Stomach (tissue), 19 donors: ENCODE measurements at places on chromosomes 2 and 18. TPM values are rescaled to one million over a fixed set of nuclear protein-coding genes. Genes with fewer than 3 reads are reported as not detected.
A peak's percentile ranks its signal among the peaks of the same experiment; 100 is the strongest.

Gene ZCCHC2
- 16.5 TPM for total RNA-seq

Gene ESPNL
- not detected for total RNA-seq

Gene SLC8A1
- total RNA-seq, result 12.3 TPM

Gene DTNB
- 70.0 TPM for total RNA-seq

Gene RAB6C
- not detected for total RNA-seq

Gene EML6
- 2.2 TPM for total RNA-seq

Gene LYG1
- total RNA-seq, result not detected

DNA sequence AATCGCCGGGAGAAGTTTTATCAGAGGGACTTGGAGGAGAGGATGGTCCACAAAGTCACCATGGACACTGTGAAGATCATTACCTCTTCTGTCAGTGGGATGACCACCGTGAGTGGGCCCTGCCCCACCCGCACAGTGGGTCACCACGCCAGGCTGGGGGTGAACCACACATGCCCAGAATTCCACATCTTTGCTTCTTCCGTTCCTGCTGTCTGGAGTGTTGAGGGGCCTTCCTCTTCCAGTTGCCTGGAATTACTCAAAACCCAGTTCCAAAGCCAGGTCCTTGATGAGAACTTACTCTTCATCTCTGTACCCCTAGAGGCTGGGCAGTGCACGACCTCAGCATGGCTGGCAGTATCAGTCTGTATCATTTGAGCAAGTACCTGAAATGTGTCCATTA lies 22.1 kb downstream of the MROH2A start:
- H3K4me1 ChIP-seq, result no peaks in the 10 kb centered on the region
- DNase-seq, result no peak
- H3K36me3 ChIP-seq, result no peaks in the 10 kb centered on the region
- H3K27me3 ChIP-seq, result peaks cover 13% of the 10 kb centered on the region
- H3K27ac ChIP-seq, result no peak overlapping the region

DNA sequence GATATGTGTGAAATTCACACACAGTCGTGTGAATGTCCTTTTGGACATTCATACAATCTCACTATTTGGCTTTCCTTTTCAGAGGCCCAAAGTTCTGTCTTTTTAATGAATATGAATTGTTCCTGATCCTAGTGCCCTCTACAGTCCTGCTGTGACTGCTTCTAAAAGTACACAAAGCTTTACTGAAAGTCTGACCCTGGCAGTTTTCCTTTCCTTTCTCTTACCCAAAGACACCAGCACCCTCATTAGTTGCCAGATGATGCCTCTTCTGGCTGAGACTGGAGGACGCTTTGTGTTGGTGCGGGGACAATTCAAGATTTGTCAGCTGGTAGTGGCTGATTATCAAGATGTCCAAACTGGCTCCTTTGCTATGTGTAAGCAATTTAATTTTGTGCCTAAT lies 81.8 kb upstream of the CDCA7 start:
- H3K4me1 ChIP-seq, result no peaks in the 10 kb centered on the region
- no peaks in the 10 kb centered on the region for H3K27me3 ChIP-seq
- H3K36me3 ChIP-seq, result no peaks in the 10 kb centered on the region
- H3K4me3 ChIP-seq, result no peak overlapping the region

- no peaks in the 10 kb centered on the region for H3K27me3 ChIP-seq
- peak overlapping the region; percentile 84 for H3K27ac ChIP-seq
- H3K4me1 ChIP-seq, result peaks cover 56% of the 10 kb centered on the region
- H3K36me3 ChIP-seq, result no peaks in the 10 kb centered on the region
These were observed 95.9 kb downstream of the ZFP36L2 start for GRCh38 chr2:43130548-43130875.

- H3K27me3 ChIP-seq, result no peaks in the 10 kb centered on the region
- peak; percentile 69 for DNase-seq
- no peak overlapping the region for H3K27ac ChIP-seq
- no peaks in the 10 kb centered on the region for H3K36me3 ChIP-seq
These were observed 214.8 kb downstream of the SP3 start for GRCh38 chr2:173750353-173750801.

GRCh38 chr2:38064801-38065501 lies 11.0 kb downstream of the CYP1B1 start:
- H3K27me3 ChIP-seq, result no peaks in the 10 kb centered on the region
- peaks cover 4% of the 10 kb centered on the region for H3K36me3 ChIP-seq
- no peak for DNase-seq
- H3K4me3 ChIP-seq, result no peak overlapping the region

GRCh38 chr2:8447610-8448221 lies 234.1 kb upstream of the ID2 start:
- no peaks in the 10 kb centered on the region for H3K4me1 ChIP-seq
- H3K4me3 ChIP-seq, result no peak overlapping the region

DNA sequence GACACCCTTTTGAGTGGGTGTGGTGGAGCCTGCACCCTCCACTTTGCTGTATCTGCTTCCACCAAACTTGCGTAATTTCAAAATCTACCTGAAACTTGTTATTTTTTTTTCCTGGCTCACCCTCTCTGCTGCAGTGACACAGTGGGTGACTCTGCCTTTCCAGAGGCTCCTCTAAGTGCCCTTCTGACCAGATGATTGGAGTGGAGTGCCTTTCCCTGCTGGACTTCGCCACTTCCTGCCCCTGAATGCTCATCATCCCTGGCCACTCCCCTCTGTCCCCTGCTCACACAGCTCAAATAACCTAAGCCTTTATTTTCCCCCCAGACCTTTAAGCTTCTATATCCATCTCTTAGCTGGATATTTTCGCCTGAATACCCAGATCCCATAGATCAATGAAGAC lies 777.5 kb upstream of the ID2 start:
- no peak overlapping the region for H3K4me3 ChIP-seq
- no peak for DNase-seq
- peaks cover 9% of the 10 kb centered on the region for H3K4me1 ChIP-seq
- H3K27ac ChIP-seq, result no peak overlapping the region
- H3K27me3 ChIP-seq, result no peaks in the 10 kb centered on the region

DNA sequence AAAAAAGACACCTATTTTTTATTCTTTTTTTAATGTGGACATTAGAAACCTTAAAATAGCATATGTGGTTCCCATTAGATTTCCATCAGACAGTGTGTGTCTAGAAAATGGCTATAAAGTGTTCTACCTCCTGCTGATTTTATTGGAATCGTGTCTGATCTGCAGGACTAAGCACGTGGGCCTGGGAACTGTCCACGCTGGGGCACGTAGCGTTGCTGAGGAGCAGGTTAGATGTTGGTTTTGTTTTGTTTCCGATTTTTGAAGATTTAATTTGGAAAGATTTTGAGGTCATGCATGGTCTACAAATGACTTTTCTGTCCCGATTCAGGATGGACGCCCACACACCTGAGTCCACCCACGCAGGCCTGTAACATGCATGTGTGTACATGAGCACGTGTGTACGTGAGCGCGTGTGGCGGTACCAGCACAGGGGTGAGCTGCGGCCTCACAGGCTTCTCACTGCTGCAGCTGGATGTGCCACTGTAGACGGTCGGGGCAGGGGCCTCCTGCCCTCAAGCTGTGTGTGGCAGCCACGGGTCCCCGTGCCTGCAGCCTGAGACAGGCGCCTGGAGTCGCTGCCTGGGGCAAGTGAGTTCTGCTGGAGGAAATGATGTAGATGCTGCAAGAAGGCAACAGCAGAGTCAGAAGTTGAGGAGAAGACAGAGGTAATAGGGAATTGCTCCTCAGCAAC lies 99.7 kb upstream of the CTDP1 start:
- H3K4me1 ChIP-seq, result peaks cover 32% of the 10 kb centered on the region
- H3K27me3 ChIP-seq, result no peaks in the 10 kb centered on the region
- H3K36me3 ChIP-seq, result no peaks in the 10 kb centered on the region
- H3K27ac ChIP-seq, result no peak overlapping the region

- H3K36me3 ChIP-seq, result no peaks in the 10 kb centered on the region
- no peaks in the 10 kb centered on the region for H3K27me3 ChIP-seq
- H3K4me3 ChIP-seq, result no peak overlapping the region
- no peaks in the 10 kb centered on the region for H3K4me1 ChIP-seq
- no peak overlapping the region for H3K27ac ChIP-seq
- no peak for DNase-seq
These were observed 105.5 kb downstream of the GRB14 start for GRCh38 chr2:164515734-164516133.

GRCh38 chr18:13712400-13713131 lies 13.8 kb downstream of the FAM210A start:
- H3K4me1 ChIP-seq, result no peaks in the 10 kb centered on the region
- H3K27ac ChIP-seq, result no peak overlapping the region

GRCh38 chr18:3885209-3885792 lies 435.3 kb downstream of the TGIF1 start:
- no peak overlapping the region for H3K27ac ChIP-seq
- H3K36me3 ChIP-seq, result no peaks in the 10 kb centered on the region
- H3K4me3 ChIP-seq, result no peak overlapping the region
- DNase-seq, result no peak

DNA sequence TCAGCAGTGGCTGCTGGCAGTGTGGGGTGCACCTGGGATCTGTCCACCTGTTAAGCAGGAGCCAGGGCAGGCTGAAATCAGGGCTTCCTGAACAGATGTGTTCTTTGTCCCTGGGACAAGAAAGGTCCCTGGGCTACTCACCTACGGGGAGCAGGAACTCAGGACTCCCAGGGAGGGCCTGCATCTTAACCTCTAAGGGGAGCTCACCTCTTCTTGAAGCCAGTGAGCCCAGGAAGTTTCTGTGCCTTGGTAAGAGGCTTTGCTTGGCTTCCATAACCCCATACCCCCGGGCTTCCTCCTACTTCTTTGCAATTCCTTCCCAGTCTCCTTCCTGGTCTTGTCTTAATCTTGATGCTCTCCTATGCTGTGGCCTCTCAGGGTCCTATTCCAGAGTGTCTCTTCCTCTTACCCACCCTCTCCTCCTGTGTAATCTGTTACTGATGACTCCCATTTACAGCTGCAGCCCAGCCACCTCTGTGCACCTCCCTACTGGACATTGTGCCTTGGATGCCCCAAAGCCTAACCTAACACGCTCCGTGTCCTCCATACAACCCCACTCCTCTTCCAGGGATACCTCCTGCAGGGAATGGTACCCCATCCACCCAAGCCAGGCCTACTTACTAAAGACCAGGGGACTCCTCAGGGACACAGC lies 55.7 kb upstream of the MAPRE3 start:
- no peaks in the 10 kb centered on the region for H3K36me3 ChIP-seq
- H3K4me1 ChIP-seq, result no peaks in the 10 kb centered on the region
- no peak for DNase-seq
- no peak overlapping the region for H3K4me3 ChIP-seq
- H3K27me3 ChIP-seq, result peaks cover 17% of the 10 kb centered on the region
- H3K27ac ChIP-seq, result no peak overlapping the region

GRCh38 chr18:41558715-41559114 lies 396.3 kb upstream of the PIK3C3 start:
- H3K4me3 ChIP-seq, result no peak overlapping the region
- no peaks in the 10 kb centered on the region for H3K36me3 ChIP-seq
- no peaks in the 10 kb centered on the region for H3K4me1 ChIP-seq

DNA sequence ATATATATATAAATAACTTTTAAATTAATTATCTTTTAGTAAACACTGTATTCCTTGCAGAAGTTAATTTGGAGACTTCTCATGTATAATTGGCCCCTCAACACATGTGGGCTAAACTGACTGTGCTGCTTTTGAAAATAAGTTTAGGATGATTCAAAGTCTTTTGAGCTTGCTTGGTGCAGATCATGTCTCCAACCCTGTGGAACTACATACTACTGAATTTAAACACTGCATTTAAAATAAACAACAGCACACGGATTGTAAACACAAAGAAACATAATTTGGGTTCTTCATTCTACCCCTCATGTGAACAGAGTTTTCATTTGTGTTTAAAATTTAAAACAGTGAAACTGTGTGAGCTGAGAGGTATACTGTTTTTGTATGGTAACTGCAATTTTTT lies 167.7 kb downstream of the DDX1 start:
- H3K4me3 ChIP-seq, result no peak overlapping the region
- DNase-seq, result no peak
- no peaks in the 10 kb centered on the region for H3K4me1 ChIP-seq

- H3K27ac ChIP-seq, result no peak overlapping the region
- no peaks in the 10 kb centered on the region for H3K27me3 ChIP-seq
- H3K36me3 ChIP-seq, result no peaks in the 10 kb centered on the region
- no peak overlapping the region for H3K4me3 ChIP-seq
- DNase-seq, result no peak
These were observed 59.5 kb upstream of the BCL2L11 start for GRCh38 chr2:111061191-111061590.

- H3K27me3 ChIP-seq, result no peaks in the 10 kb centered on the region
- no peak for DNase-seq
- no peak overlapping the region for H3K4me3 ChIP-seq
These were observed 469.2 kb upstream of the TNP1 start for GRCh38 chr2:217329023-217329431.

DNA sequence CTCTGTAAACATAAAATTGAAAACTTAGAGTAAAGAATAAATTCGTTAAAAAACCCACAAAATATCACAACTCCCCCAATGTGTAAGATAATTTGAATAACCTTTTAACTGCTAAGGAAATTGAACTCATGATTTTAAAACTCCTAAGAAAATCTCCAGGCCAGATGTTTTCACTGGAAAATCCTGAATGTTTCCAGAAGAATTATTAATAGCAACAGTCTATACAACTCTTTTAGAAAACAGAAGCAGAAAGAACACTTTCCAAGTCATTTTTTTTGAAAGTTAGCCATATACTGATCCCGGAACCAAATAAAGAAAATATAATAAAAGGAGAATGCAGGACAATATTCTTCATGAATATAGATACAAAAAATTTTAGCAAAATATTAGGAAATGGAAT lies 165.6 kb downstream of the ACOXL start:
- no peak overlapping the region for H3K4me3 ChIP-seq
- H3K4me1 ChIP-seq, result no peaks in the 10 kb centered on the region
- no peak for DNase-seq

- H3K4me3 ChIP-seq, result no peak overlapping the region
- no peaks in the 10 kb centered on the region for H3K27me3 ChIP-seq
- no peak for DNase-seq
- no peak overlapping the region for H3K27ac ChIP-seq
These were observed 182.9 kb upstream of the ID2 start for GRCh38 chr2:8498994-8499393.

DNA sequence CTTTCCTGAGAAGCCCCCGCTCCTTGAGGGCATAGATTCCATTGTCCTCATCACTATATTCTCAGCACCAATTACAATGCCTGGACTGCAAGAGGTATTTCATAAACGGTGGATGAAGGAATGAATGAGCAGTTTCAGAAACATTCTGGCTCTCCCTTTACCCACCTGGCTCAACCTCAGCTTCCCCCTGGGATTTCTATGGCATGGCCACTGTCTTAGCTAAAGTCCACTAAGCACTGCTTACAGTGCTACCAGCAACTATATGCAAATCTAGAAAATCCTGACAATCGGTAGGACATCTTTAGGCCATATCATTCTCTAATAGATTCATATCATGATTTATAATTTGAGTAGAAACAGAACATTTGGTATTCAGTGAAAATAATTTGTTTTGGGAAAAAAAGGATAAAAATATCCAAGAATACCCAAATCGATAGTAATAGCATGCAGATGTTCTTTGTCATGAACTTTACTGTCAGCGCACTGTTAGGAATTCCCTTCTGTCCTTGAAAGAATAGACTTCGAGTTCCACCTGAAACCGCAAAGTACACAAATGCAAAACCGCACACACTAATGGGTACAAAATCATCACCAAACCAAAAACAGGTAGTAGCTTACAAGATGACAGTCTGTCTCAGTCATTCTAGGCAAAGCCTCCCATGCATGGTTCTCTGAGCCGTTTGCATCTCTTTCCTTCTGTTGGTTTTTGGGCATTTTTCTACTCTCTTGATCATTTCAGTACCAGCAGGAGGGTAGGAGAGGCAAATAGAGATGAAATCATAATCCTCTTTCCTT lies 303.6 kb upstream of the ID2 start:
- H3K4me3 ChIP-seq, result no peak overlapping the region
- no peaks in the 10 kb centered on the region for H3K36me3 ChIP-seq
- H3K4me1 ChIP-seq, result no peaks in the 10 kb centered on the region
- DNase-seq, result no peak
- H3K27me3 ChIP-seq, result no peaks in the 10 kb centered on the region

- DNase-seq, result no peak
- H3K4me3 ChIP-seq, result no peak overlapping the region
- H3K4me1 ChIP-seq, result peaks cover 13% of the 10 kb centered on the region
These were observed 3.6 kb upstream of the HS1BP3 start for GRCh38 chr2:20654535-20654813.
